ENCODE measurements at places on chromosomes 13 and 19. TPM values are rescaled to one million over a fixed set of nuclear protein-coding genes. Genes with fewer than 3 reads are reported as not detected.

GRCh38 chr19:34332027-34332760, 32.8 kb upstream of the GPI start:
- DNase-seq, result no peak

- DNase-seq, result no peak
These were observed 22.7 kb downstream of the SERTM1 start for GRCh38 chr13:36696410-36697010.

The CERS4 gene
- 76.0 TPM for total RNA-seq

GRCh38 chr13:22925881-22926747, 254.7 kb upstream of the SGCG start:
- DNase-seq, result peak; percentile 27

DNA sequence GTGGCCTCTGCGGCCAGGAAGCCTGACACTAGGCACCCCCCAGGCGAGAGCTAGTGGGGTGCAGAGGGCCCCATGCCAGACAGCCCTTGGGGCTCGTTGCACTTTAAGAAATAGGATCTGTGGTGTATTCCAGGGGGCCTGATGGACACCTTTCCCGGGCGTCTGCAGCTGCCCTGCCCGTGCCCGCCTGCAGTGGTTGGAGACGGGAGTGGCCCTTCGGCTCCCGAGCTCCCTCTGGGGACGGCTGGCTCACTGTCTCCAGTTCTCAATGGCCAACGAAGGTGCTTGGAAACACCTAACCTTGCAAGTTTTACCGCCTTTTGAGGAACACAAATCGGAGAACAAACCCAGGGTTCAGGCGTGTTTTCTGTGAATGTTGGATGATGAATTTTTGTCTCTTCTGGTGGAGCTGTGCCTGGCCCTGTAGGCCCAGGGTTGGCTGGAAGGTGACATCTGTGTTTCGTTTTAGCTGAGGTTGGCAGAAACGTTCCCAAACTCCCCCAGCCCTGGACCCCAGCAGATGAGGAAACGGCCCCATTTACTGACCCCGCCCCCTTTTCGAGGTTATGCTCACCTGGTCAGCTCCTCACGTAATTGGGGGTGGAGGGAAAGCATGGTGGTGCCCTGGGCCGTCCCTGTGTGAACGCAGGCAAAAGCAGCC, 17.4 kb upstream of the NPAS1 start:
- DNase-seq, result no peak

GRCh38 chr19:35069696-35070095, 28.2 kb downstream of the HPN start:
- no peak for DNase-seq

DNA sequence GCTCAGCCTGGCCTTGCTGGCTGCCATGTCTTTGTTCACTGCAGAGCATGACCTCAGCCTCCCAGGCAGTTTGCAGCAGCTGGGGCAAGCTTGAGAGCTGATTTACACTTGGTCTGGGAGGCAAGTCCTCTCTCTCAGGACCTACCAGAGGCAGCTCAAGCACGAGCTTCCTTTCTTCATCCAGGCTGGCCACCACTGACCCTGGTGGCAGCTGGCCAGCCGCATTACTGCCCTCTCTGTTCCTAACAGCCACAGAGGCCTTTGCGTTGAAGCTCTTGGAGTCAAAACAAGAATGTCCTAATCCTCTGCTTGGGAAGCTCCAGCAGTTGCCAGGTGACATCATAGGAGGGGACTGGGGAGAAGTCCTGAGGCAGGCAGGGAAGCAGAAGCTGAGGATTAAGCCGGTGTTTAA, 85.7 kb downstream of the NUFIP1 start:
- peak; percentile 56 for DNase-seq

DNA sequence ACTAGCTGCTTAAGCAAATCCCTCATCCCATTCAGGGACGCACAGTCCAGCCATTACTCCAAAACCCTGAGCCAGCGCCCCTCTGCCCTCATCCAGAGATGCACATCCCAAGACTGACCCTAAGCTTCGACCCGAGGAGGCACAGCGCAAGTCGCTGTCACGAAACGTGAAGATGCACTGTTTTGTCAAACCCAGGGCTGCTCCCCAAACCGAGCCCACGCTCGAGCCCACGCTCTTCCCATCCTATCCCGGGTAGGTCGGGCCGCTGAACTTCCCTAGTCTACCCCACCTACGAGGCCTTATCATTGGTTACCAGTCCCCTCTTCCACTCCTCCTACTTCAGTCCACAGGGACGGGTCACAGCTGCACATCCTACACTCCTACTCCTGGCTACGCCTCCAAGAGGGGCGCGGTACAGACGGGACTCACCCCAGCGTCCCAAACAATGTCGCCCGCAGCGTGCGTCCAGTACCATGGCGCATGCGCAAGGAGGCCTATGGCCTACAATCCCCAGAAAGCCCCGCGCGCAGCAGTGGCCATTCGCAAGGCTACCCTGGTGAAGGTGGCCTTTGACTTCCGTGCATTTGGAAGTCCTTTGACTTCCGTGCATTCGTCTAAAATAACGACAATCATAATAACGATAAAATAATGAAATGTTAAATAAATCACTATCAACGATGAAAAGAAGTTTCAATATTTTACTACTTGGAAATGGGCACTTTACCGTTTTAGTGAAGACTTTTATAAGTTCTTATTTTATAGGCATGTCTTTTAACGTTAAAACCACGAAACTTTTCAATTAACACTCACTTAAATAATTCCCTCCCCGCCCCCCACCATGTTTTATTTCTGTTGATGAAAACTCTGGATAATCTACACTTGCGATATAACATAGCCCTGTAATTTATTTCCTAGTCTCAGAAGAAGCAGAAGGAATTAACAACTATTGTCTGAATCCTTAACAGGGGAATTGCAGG, at the start of gene ZNF285:
TSS of gene ZNF285 (minus strand) at position 470 of the 977 bp plus-strand sequence. CDS start 4,395 bp downstream, outside the sequence.
- DNase-seq, result peak; percentile 98

The ZNF543 gene
- total RNA-seq, result 9.5 TPM

GRCh38 chr13:41254902-41255301, 8.5 kb downstream of the MTRF1 start:
- DNase-seq, result no peak

The SULT2B1 gene
- total RNA-seq, result not detected

DNA sequence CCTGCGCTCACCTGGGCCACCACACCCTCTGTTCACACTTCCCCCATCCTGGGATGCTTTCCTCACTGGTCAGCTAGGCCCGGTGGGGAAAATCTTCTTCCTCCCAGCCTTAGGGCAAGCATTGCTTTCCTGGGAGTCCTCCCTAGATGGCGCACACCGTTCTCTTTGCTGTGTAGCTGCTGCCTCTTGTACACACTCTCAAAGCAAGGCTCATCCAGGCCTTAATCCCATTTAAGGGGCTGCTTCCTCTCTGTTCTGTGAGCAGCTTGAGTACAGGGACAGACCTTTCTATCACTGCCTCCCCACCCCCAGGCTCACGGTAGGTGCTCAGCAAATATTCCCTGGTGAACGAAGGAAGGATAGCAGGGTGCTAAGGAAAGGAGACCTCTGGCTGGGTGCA, 11.1 kb downstream of the SLC7A10 start:
- DNase-seq, result peak; percentile 81

The NOTCH3 gene
- 17.1 TPM for total RNA-seq

The LHB gene
- not detected for total RNA-seq

DNA sequence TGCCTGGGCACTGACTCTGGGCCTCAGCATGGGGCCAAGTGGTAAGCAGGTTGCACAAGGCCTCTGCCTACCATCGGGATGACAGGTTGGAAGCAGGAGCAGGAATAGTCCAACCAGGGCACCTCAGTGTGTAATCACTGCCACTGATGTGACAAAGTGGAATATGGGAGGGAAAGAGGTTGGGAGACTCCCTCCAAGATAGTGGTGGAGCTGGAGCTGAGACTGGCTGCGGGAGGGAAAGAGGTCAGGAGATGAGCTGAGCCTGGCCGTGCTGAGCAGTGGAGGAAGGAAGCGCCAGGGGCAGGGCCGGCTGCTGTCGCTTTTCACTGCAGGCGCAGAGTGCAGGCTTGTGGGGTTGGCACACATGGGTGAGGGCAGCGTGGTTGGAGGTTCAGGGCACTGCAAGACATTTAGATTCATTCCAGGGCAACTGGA, 6.8 kb downstream of the UPF3A start:
- DNase-seq, result no peak

The PLEKHA4 gene
- total RNA-seq, result 6.3 TPM

- no peak for DNase-seq
These were observed 4.1 kb upstream of the FXYD5 start for GRCh38 chr19:35150445-35150844.

The CABP5 gene
- total RNA-seq, result not detected

The LRRC63 gene
- total RNA-seq, result not detected

DNA sequence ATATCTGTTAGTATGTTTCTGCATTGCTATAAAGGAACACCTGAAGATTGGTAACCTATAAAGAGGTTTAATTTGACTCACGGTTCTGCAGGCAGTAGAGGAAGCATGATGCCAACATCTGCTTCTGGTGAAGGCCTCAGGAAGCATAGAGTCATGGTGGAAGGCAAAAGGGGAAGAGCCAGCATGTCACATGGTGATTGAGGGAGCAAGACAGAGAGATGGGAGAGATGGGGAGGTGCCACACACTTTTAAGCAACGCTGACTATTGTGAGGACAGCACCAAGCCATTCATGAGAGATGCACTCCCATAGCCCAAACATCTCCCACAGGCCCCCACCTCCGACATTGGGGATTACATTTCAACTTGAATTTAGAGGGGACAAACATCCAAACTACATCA, 32.8 kb downstream of the COG6 start:
- DNase-seq, result no peak

DNA sequence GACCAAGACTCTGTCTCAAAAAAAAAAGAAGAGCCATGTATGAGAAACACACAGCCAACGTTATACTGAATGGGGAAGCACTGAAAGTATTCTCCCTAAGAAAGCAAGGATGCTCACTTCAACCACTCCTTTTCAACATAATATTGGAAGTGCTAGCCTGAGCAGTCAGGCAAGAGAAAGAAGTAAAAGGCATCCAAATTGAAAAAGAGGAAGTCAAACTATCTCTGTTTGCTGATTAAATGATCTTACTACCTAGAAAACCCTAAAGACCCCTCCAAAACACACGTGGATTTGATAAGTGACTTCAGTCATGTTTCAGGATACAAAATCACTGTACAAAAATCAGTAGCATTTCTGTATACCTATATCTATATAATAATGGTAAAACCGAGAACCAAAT, 16.2 kb downstream of the WBP4 start:
- no peak for DNase-seq

GRCh38 chr13:33610438-33611120, 207.4 kb upstream of the RFC3 start:
- DNase-seq, result peak; percentile 58

DNA sequence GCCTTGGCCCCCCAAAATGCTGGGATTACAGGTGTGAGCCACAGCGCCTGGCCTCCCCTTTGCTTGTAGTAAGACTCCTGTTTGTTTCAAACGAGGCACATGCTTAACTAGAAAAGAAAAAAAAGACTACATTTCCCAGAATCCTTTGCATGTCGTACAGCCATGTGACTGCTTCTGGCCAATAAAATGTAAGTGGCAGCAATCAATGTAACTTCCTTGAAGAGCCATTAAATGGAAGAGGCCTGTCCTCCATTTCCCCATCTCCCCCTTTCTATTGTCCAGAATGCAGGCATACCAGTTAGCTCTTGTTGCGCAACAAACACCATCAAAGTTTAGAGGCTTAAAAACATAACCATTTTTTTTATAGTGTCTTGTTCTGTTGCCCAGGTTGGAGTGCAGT, 10.4 kb upstream of the GPR32 start:
- DNase-seq, result peak; percentile 23

DNA sequence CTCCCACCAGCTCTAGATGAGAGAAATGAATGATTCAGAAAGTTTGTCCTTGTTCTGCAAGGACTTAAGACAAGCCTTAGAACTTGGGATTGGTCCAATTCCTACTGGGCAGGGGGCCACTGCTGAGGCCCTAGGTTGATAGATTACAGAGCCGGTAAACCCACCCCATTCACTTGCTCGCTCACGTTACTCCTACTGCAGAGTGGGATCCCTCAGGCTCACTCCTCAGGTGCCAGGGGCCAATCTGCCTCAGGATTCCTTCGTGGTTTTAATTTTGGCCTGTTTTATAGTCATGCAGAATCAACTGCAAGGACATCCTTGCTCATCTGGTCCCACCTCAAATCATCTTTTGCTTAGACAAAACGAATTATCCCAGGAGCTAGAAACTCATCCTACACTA, 59.0 kb downstream of the SERP2 start:
- no peak for DNase-seq

The DCT gene
- 0.09 TPM for total RNA-seq

GRCh38 chr19:32154418-32154817, 191.0 kb upstream of the ZNF507 start:
- no peak for DNase-seq

The USE1 gene
- total RNA-seq, result 13.6 TPM

- no peak for DNase-seq
These were observed 71.1 kb downstream of the CBY2 start for GRCh38 chr13:45773236-45773635.

The CGB7 gene
- 0.31 TPM for total RNA-seq

GRCh38 chr13:110560601-110561343, 750 bp downstream of the RAB20 start:
- peak; percentile 72 for DNase-seq

The A1BG gene
- total RNA-seq, result 37.1 TPM

The ZBTB7A gene
- total RNA-seq, result 10.0 TPM

The JSRP1 gene
- not detected for total RNA-seq

The IGFL4 gene
- total RNA-seq, result 0.21 TPM

DNA sequence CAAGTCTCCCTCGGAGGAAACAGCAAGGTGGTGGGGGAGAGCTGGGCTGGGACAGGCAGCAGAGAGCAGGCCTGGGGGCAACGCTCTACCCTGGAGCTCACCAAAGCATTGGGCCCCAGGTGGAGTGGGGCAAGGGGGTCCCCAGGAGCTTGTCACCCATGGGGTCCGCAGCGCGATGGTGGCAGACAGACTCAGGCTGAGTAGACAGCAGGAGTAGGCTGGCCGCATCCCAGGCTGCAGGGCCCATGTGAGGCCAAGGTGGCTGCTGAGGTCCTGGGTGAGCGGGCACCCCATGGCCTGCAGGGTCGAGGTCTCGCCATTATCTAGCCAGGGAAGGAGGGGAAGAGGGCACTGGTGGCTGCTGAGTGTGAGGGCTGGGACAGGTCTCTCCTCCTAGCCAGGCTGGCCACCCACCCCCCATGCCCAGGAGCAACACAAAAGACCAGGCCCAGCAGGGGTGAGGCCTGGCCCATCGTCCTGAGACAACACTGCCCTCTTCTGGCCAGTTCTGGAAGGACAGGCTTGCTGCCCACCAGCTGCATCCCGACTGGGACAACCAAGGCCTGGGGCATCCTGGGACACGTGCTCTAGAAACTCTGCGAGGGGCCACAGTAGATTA, 33.1 kb downstream of the CEBPG start:
- DNase-seq, result peak; percentile 84

The FUT1 gene
- 5.1 TPM for total RNA-seq
